ENCODE measurements at places on chromosomes 12 and 14.

DNA sequence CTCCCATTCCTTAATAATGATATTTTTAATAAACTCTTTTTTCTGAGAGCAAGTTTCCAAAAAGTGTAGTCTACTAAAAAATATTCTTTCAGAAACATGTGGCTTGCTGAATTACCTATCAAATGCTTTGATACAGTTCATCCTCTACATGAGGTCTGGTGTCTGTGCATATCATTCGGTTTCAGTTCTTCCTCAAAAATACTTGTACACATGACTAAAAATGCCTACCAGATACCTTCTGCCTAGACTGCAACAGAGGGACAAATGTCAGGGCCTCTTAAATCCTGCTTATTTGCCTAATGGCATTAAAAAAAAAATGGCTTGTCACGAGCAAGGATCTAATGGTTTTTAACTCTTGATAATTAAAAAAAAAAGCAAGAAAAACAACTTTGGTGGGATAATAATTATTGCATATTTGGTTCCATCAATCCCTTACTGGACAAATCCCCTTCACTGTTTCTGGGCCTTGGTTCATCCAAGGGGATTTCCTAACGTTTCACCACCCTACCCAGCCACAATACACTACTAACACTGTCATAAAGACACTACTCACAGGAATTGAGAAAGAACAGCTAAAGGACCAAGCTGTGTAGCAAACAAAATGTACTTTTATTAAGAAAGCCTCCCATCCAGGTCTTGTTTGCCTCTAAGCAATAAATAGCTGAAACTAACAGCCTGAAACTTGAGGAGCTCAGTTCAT is 45.7 kb downstream of the PARP11 start:
- DNase-seq, result no peak

DNA sequence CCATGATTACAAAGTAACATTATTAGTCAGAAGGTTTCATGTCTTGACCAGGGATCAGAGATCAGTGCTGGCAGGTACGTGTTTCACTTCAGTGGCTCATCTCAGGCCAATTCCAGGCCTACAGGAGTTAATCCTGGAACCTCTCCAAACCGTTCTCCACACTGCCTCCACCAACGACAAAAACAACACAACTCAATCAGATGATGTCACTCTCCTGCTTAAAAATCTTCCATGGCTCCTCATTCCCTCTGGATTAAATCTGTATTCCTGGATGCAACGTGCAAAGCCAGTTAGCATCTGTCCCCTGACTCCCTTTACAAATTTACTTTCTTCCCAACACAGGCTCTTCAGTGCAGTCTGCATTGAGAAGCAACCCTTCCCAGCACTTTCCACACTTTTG is 34.3 kb upstream of the TXNRD1 start:
- peak; percentile 50 for DNase-seq

DNA sequence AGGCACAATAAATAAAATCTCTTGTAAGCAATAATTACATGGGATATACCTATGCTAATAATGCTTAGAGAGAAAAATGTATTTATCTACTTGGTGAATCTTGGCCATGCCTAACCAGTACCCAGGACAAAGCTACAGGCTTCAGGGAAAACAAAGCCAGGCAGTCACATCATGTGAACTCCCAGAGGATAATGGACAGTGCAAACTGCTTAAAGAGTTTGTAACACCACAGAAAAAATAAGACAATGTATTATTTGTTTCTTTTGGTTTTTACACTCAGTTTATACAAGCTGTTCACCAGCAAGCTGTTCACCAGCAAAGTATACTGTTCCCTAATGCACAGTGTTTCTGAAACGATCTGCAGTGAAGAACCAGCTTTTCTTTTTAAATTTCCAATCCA is 38.0 kb downstream of the DICER1 start:
- DNase-seq, result no peak

- DNase-seq, result peak; percentile 66
Measured at GRCh38 chr14:99035712-99036610, 236.0 kb downstream of the BCL11B start.

DNA sequence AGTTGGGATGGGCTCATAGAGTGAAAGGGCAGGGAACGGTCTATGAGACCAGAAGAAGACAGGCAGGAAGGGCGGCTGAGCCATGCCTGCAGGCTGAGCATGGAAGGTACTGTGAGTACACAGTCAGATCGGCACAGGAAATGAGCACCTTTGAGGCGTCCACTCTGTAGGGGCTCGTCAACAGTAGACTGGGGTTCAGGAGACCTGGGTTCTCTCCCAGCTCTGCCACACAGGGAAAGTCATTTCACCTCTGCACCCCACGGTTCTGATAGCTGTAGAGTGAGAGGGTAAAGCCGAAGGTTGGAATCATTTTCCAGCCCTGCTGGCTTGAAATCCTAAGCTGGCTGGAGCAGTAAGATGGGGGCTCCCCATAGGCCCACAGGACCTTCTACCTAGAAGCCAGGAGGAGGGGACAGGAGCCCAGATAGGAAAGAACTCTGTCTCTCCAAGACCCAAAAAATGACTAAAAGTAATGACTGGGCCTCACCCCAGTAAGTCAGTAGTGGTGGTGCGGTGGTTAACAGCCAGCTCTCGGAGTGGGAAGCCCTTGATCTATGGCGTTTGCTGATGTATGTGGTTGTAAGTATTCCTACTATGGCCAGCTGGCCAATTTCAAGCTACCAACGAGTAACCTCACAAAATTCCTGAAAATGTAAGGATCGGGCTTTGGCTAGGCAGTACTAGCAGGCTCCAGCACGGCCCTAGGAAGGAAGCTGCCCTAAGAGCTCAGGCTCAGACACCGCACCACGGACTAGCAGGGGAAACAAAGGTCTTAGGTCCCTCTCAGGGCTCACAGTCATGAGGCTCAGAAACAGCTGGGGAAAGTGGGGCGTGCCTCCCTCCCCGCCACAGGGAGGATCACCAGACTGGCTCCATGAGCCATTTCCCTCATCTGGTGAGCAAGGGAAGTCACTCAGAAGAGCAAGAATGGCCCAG is 10.3 kb upstream of the CD27 start:
- no peak for DNase-seq

- peak; percentile 35 for DNase-seq
Measured at GRCh38 chr14:92122761-92123160, 992 bp downstream of the CPSF2 start.

DNA sequence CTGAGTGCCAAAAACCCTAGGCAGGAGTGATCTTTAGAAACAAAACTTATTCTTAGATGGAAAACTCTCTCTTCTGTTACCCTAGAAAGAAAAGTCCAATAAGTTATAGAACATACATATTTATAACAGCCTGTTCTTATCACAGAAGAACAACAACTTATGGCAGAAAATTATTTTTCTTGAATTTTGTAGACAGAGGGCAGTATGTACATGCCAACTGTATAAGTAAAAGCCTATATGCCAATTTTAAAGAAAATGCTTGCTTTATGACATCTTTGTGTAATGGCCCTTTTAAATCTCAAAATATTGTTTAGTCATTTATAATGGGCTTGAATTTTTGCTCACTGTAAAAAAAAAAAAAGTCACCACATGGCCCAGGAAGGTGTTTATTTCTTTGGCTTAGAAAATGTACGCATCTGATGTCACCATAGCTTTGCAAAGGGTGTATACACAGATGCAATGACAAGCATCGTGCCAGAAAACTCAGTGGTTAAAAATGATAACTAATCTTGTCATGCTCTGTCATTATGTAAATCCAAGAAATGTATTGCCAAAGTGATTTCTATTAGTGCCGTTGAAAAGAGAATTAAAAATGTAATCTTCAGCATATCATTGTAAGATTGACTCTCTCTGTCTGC is 38.3 kb upstream of the GRIP1 start:
- no peak for DNase-seq

- DNase-seq, result no peak
Measured at GRCh38 chr14:52318826-52319645, 4.9 kb downstream of the PTGER2 start.

GRCh38 chr12:15848606-15849005 is 33.6 kb upstream of the STRAP start:
- no peak for DNase-seq

DNA sequence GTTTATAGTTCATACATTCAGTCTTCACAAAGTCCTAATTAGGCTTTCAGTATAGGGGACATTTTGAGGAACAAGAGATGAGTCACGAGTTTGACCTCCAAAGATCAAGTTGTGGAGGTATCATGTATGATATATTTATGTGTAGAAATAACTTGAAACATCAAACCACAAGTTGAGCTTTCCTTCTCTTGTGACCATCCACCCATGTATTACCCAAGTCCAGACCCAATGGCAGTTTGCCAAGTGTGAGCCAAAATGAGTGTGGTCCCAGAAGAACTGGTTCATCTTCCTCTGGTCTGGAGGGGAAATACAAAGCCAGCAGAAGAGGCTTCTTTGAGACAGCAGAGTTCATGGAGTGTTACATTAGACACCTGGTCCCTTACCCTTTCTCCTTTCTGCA is 104.9 kb downstream of the ATP23 start:
- DNase-seq, result no peak

- no peak for DNase-seq
Measured at GRCh38 chr12:131920902-131921840, 7.9 kb upstream of the PUS1 start.

- DNase-seq, result no peak
Measured at GRCh38 chr12:61254225-61254624, 1006.0 kb upstream of the USP15 start.

- DNase-seq, result no peak
Measured at GRCh38 chr12:6923003-6923732, 4.6 kb upstream of the ATN1 start.

- no peak for DNase-seq
Measured at GRCh38 chr14:95462491-95462890, 54.0 kb downstream of the SYNE3 start.

- DNase-seq, result no peak
Measured at GRCh38 chr12:118070650-118071049, 9.7 kb upstream of the WSB2 start.

DNA sequence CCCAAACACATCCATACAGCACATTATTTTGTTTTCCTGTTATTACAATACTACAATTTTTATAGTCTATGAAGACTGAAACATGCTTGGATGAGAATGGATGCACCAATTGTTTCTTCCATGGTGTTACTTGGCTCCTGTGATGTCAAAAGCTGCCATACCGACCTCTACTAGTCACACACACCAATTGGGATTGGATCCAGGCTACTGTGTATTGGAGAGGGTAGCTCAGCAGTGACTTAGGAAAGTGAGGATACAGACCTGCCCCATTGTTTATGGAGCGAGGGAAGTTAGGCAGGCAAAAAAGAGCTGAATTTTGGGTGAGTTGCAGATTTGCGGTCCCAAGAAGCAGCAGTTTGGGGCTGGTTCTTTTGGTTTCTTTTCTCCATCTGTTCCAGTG is 30.8 kb upstream of the AKAP6 start:
- no peak for DNase-seq

DNA sequence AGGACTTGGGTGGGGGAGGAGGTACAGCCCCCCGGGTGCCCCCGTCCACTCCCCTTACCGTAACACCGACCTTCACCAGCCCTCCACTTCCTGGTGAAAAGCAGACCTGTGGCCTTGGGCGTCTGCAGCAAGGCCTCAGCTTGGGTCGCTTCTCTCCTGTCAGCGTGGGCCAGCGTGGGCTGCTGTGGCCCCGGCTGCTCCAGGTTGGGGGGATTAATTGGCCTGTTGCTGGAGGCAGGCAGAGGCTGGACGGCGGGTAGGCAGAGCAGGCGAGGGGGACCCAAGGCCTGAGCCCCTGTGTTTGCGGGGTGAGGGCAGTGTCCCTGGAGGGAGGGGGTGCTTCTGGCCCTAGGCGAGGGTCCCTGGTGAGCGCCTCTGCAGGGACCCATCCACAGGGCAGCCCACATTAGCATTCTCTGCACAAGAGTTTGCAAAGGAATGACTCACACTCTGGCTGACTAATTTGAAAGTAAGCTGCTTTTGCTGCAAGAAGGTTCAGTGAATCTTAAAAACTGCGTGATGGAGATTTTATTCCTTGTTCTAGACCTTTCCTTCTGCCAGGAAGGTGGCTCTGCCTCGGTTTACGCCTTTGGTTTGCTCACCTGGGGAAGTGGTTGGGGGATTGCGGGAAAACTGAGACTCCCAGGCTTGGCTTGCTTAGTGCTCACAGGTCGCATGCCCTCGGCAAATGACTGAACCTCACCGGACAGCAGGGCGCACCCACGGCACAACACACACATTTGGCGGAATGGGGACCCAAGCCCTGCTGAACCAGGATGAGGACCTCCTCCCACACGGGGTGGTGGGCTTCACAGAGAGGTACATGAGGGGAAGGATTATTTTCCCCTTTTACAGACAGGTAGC is 37.9 kb upstream of the DLK1 start:
- DNase-seq, result peak; percentile 39

DNA sequence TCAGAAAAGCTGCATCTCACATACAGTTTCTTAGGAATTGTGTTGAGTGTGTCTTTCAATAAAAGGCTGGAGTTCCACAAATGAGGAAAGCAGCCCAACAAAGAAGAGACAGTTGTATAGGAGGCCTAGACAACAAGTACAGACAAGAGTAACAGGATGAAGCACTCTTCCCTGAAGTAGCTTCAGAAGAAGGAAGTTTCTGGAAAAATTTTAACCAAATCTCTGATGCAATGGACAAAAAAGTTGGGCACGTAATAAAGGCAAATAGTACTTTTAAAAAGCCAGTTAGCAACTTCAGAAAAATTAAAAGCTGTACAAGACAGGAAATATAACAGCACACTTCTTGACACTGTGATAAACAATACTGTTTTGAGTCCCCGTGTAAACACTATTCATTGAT is 134.1 kb upstream of the PLEKHG7 start:
- no peak for DNase-seq

Data from foreskin fibroblast (primary cell).